ENCODE measurements at places on chromosomes 6 and 20. TPM values are rescaled to one million over a fixed set of nuclear protein-coding genes. Genes with fewer than 3 reads are reported as not detected.

The CCR6 gene
- total RNA-seq, result 13.6 TPM

GRCh38 chr6:43878823-43879495, 108.9 kb downstream of the VEGFA start:
- H3K36me3 ChIP-seq, result no peaks in the 10 kb centered on the region
- H3K4me3 ChIP-seq, result no peak overlapping the region
- H3K27ac ChIP-seq, result no peak overlapping the region
- no peak for DNase-seq

- no peaks in the 10 kb centered on the region for H3K4me1 ChIP-seq
- no peak overlapping the region for H3K27ac ChIP-seq
- H3K36me3 ChIP-seq, result no peaks in the 10 kb centered on the region
- no peak overlapping the region for H3K4me3 ChIP-seq
Observed at GRCh38 chr20:60437418-60437817, 479.2 kb downstream of the CDH26 start.

DNA sequence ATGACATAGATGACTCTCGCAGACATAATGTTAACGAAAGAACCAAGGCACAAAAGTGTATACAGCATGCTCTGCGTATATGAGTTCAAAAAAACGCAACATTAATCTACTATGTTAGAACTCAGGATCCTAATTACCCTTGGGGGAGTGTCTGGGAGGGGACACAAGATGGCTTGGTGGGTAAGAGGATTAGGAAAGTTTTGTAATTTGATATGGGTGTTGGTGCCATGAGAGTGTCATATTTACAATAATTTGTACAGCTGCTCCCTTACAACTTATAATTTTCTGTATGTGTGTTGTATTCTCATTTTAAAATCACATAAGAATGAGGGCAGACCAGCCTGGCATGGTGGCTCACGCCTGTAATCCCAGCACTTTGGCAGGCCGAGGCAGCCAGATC, 38.6 kb downstream of the TFEB start:
- H3K4me3 ChIP-seq, result no peak overlapping the region
- no peak overlapping the region for H3K27ac ChIP-seq
- no peaks in the 10 kb centered on the region for H3K36me3 ChIP-seq
- no peaks in the 10 kb centered on the region for H3K4me1 ChIP-seq

GRCh38 chr20:54626126-54626525, 150.7 kb downstream of the DOK5 start:
- H3K4me1 ChIP-seq, result no peaks in the 10 kb centered on the region
- peaks cover 2% of the 10 kb centered on the region for H3K27me3 ChIP-seq
- no peak overlapping the region for H3K4me3 ChIP-seq
- no peak for DNase-seq
- H3K27ac ChIP-seq, result no peak overlapping the region

DNA sequence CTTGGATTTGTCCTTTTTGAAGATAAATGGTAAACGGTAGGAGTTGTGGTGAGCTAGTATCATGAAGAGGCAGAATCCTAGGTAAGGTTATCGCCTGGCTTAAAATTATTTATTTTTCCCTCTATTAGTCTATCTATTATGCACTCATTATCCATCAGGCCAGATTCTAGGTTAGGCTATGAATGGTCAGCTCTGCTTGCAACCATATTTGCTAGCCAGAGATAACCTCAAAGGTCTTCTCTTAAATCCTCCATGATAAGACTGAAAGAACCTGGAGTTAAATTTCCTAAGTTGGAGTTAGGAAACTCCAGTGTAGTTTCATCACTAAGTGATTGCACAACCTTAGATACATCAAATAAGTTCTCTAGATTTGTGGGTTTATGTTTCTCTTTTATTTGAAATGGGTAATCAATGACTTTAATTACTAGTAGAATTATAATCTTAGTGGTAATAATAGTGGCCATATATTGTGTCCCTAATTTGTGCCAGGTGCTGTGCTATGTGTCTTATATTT, 302.1 kb upstream of the RUNX2 start:
- H3K36me3 ChIP-seq, result no peaks in the 10 kb centered on the region
- no peak overlapping the region for H3K4me3 ChIP-seq
- no peaks in the 10 kb centered on the region for H3K27me3 ChIP-seq

- no peak overlapping the region for H3K27ac ChIP-seq
- H3K27me3 ChIP-seq, result no peaks in the 10 kb centered on the region
- H3K4me3 ChIP-seq, result no peak overlapping the region
- H3K36me3 ChIP-seq, result no peaks in the 10 kb centered on the region
Observed at GRCh38 chr6:47118611-47119010, 76.5 kb upstream of the ADGRF1 start.
